ENCODE measurements at places on chromosomes 11 and 22. TPM values are rescaled to one million over a fixed set of nuclear protein-coding genes. Genes with fewer than 3 reads are reported as not detected.

- no peak for DNase-seq
Observed at GRCh38 chr22:27842201-27842600, 40.6 kb upstream of the MN1 start.

Gene PLEKHB1
- total RNA-seq: not detected

DNA sequence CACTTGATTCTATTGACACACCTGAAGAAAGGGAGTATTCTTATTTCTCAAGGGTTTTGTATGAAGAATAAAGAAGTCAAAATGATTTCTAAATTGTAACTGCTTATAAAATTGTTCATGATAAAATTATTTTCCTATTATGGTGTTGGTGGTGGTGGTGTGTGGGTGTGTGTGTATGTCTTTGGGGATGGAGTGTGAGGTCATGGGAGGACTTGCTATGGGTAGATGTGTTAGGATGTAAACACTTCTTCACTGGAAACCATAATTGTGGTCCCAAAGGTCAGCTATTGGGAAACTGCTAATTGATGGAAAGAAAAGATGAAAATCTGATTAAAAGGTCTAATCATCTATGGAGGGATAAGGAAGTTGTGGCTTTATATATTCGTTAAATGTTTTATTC, 5.1 kb downstream of the TRIM22 start:
- no peak for DNase-seq

GRCh38 chr11:131154351-131154750, 216.1 kb upstream of the NTM start:
- DNase-seq: peak; percentile 6

DNA sequence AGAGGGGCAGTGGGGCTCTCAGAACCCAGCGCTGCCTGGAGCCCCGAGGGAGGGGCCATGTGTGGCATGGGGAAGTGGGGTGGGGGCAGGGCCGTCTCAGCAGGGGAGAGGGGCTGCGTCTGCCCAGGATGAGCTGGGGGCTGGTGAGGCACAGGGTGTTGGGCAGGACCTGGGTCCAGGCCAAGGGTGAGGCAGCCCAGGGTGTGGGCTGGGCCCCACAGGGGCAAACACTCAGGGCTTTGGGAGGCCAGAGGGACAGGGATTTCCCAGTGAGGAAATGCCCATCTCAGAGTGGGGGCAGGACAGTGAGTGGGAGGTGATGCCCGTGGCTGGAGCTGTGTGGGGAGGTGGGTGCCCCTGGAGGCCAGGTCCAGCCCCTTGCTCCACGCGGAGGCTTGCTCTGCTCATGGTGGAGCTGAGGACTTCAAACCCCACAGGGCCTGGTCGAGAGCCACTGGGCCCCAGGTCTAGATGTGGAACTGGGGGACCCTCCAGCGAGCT, 5.4 kb downstream of the PLXNB2 start:
- DNase-seq: peak; percentile 78

Gene DERL3
- 2.3 TPM for total RNA-seq

GRCh38 chr11:77883775-77884174, 62.8 kb downstream of the AAMDC start:
- peak; percentile 31 for DNase-seq

Gene IGSF22
- total RNA-seq: not detected

DNA sequence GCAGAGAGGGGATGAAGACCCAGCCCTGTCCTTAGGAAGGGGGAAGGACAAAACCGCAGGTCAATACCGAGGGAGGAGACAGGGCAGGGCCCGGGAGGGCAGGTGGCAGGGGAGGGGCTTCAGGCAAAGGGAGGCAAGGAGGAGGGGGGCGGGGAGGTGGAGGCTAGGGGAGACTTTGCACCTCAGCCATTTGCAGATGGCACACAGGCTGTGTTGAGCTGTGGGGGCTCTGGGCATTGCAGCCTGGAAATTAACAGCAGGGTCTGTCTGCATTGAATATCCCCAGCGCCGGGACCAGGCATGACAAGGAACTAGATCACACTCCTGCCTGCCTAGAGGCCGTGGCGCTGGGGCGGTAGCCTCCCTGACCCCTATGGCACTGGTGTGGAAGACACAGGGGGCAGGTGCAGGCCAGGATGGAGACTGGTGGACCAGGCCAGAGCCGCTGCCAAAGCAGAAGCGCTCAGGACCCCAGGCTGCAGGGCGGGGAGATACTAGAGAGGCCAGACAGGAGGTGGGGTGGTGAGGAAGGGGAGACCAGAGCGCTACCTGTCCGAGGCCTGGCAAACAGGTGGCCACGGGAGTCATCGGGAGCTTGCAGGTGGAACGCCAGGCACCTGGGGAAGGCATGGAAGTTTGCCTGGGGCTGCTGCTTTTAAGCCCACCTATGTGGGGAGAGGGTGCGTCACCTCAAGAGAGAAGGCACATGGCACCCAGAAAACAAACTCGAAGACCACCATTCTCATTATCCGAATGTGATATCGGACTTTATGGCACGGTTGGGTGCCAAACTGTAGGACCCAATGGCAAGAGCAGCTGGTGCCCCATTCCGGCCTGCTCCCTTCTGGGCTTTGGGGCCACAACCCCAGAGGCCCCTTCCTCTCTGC, 11.5 kb downstream of the CBX6 start:
- DNase-seq: no peak

DNA sequence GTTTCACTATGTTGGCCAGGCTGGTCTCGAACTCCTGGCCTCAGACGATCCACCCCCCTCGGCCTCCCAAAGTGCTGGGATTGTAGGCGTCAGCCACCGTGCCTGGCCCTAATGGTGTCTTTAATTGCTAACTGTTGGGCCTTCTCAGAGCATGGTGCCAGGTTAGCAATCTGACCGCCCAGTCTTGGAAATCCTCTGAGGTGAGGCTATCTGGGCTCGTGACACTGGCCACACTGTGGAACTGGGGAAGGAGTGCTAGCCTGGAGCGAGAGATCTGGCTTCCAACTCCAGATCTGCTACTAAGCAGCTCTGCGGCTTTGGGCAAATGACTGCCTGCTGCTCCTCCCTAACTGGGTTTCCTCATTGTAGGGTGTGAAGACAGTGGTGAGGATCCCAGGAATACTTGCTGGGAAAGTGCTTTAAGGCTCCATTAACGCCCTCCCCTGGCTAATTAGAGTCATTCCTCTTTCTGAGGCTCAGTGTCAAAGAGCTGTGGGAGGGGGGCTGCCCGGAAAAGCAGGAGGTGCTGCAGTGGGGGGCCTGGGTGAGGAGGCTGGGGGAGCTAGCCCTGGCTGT, 35.4 kb downstream of the CHRDL2 start:
- DNase-seq: peak; percentile 51

DNA sequence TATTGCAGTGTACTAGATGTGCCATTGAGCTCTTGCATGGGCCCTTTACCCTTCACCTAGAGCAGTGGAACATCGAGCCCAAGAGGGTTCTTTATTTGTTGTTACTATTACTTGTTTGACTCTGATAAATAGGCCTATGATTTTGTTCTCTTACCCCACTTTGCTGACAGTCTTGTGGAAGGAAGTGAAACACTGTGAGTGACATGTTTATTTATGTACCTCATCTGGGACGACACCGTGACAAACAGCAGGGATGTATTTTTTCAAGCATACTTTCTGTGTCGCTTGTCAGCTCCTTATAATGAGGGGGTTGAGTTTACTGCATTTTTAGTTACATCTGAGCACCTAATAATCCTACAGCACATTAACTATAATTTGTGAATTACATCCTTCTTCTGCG, 1010.3 kb upstream of the TENM4 start:
- no peak for DNase-seq

Gene TOB2
- 35.7 TPM for total RNA-seq

Gene NDUFS8
- total RNA-seq: 117 TPM

Gene OR51B2
- total RNA-seq: not detected

DNA sequence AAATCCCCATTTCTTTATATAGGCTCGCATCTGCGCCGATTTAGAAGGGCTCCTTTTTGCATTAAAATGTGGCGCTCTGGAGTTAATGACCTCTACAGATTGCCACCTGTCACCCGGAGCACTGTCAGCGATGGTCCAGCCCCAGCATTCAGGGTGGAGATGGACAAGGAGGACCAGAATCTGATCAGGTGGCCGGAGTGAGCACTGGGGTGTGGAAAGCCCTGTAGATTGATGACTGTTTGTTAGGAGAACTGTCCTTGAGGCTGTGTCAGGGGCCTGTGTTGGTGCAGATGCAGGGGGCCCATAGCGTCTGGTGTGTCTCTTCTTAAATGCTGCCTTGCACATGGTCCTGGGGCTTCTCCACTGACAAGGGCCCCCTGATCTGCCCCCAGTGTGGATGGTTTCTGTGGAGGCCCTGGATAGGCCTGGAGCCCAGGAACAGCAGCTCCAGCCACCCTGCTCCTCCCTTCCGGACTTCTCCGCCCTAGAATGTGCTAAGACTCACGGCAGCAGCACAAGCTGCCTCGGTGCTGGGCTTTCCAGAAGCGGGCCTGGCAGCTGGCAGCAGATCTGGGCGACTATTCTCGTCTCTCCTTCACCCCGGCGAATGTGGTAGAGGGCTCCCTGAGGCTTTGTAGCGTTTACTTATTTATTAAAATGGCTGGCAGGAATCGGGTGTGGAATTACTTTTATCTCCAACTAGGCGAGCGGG, 1333.3 kb downstream of the BRD1 start:
- peak; percentile 9 for DNase-seq

GRCh38 chr22:46547179-46547882, 9.9 kb upstream of the CELSR1 start:
- DNase-seq: peak; percentile 96

Gene PKNOX2
- total RNA-seq: 0.51 TPM

Data from GM23248 (cell line).